Neural progenitor cell (in vitro differentiated cells): ENCODE measurements at places on chromosomes 2 and 18.

GRCh38 chr2:47536696-47537095 is 133.7 kb downstream of the MSH2 start:
- no peak for DNase-seq

GRCh38 chr2:127154396-127154795 is 47.4 kb upstream of the BIN1 start:
- no peak for DNase-seq

- DNase-seq, result no peak
These were observed 33.2 kb upstream of the RAPGEF4 start for GRCh38 chr2:172702451-172702850.

DNA sequence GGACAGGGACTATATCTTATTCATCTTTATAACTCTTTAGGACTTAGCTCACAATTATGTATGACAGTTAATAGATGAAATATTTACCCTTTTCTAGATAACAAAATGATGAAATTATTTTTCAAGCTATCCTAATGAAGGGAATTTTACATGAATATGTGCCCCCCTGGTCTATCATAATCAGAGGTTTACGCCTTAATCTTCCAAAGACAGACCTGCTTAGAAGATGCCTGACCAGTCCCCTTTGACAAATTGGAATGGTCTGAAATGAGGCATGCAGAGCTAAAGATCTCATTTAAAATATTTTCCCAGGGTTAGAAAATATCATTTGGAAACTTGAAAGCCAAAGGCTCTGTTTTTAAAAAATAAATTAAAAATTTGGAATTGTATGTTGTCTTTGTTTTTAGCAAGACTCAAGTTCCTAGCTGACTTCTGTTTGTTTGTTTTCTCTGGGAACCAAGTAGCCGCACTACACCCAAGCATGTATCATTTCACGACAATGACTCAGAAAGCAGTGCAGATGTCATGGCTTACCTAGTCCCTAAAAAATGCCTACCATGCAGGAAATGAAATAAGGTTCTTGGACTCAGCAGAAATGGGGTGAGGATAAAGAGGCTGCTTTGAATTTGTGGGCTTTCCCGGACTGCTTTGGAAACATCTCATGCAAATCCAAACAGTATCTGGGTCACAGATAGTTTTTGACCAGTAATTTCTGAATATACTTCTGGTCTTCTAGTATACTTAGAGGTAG is 162.1 kb downstream of the ZEB2 start:
- no peak for DNase-seq

DNA sequence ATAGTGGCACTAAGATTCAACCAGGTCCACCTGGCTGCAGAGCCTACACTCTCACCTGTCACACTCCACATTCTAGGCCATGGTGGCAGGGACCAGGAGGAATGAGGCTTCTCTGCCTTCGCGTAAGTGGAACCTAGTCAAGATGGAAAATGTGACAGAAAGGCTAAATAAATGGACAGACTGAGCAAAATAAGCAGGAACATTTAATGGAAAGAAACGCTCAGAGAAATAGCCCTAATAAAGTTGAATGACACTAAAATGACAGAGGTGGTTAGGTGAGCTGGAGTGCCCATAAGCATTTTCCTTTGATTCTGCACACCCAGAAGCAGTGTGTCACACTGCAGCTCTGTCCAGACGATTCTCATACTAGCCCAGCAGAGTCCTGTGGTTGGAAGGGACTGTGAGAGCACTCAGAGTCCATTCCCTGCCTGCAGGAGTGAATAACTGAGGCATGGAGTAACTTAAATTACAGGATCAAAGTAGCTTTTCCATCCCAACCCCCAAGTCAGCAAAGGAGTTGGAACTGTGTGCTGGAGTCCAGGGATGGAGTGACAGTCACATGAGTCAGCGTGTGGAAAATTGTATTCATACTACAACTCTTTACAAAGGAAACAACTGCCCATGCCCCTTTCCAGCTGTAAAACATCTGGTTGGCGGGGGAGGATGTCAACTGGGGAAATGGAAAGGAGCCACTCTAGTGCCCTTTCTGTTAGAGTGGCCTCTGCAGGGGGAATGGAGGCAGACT is 105.4 kb upstream of the LGALSL start:
- no peak for DNase-seq

DNA sequence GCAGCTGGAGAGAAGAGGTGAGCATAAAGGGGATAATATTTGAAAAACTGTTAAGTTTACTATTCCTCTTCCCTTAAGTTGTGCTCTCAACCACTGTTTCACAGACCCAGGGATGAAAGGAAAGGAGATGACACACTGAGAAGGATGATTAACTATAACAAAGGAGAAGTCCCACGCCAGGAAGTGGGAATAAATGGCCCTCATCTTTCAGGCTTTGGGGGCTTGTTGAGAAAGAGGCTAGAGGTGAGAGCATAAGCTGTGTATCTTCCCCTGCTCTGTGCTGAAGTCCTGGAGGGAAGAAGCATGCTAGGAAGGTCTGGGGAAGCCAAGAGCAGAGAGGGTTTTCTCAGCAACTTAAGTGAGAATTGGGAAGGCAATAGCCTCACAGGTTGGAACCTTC is 399.1 kb upstream of the ATP5MC3 start:
- no peak for DNase-seq

- DNase-seq, result no peak
These were observed 78.4 kb upstream of the FZD7 start for GRCh38 chr2:201955231-201955630.
